Cerebellum (tissue), 4 donors: ENCODE measurements at places on chromosomes 7 and 10.
A peak's percentile ranks its signal among the peaks of the same experiment; 100 is the strongest.

DNA sequence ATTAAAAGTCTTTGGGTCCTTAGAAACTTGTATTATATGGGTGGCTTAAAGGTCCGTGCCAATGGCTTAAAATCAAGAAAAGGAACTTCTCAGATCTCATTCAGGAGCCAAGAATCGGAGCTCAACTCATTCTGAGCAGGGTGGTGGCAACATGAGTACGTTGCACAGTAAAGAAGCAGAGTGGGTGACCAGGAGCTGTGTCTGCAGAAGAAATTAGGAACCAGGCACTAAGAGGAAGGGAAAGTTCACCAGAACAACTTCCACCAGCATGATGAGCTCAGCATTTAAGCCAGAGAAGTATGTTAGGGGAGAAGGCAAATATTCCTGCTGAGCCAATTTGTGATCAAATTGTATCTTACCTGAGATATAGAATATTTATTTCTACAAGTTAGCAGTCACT lies 236.0 kb upstream of the NRP1 start:
- no peak for DNase-seq

DNA sequence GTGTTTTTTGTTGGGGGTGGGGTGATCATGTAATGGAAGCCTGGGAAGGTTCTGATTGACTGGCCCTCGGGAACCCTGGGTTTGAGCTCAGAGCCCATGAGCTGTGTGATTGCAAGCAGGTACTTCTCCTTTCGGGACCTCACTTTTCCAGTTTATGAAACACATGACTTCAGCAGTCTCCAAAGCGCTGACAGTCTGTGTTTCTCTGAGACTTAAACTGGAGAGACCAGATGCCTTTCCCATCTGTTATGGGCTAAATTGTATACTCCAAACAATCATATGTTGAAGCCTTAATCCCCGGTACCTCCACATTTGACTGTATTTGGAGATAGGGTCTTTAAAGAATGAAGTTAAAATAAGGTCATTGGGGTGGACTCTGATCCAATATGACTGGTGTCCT lies 493.6 kb downstream of the GALNT17 start:
- peak; percentile 32 for DNase-seq

- no peak for DNase-seq
These were observed 299.3 kb downstream of the GRM8 start for GRCh38 chr7:126953461-126953860.

DNA sequence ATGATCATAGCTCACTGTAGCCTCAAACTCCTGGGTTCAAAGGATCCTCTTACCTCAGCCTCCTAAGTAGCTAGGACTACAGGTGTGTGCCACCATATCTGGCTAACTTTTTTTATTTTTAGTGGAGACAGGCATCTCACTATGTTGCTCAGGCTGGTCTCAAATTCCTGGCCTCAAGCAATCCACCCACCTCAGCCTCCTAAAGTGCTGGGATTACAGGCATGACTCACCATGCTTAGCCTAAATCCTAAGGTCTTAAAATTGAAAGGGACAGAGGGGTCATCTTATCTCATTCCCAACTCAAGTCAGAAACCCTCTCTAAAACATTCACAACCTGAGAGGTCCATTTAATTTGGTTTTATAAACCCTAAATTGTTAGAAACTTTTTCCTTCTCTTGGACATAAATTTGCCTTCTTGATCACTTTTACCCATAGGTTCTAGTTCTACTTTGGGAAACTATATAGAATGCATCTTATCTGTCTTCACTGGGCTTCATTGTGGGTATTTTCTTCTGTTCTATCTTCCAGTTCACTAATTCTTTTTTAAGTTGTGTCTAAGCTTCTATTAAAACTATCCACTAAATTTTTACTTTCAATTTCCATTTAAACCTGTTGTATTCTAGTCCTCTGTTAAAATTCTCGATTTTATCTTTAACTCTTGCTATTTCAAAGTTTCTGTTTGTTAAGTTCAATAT lies 183.4 kb upstream of the KAT6B start:
- DNase-seq, result no peak
